Activated CD4-positive, alpha-beta T cell treated with anti-CD3 and anti-CD28 coated beads, Interleukin-10, Interleukin-2, amounts not matched to agents 100 ng/mL and 50 ng/mL, durations not matched to agents 16 hours and 8 hours (primary cell): ENCODE measurements at places on chromosomes 12 and 14.

- no peak for DNase-seq
Measured at GRCh38 chr14:91482263-91483013, 27.7 kb downstream of the PPP4R3A start.

DNA sequence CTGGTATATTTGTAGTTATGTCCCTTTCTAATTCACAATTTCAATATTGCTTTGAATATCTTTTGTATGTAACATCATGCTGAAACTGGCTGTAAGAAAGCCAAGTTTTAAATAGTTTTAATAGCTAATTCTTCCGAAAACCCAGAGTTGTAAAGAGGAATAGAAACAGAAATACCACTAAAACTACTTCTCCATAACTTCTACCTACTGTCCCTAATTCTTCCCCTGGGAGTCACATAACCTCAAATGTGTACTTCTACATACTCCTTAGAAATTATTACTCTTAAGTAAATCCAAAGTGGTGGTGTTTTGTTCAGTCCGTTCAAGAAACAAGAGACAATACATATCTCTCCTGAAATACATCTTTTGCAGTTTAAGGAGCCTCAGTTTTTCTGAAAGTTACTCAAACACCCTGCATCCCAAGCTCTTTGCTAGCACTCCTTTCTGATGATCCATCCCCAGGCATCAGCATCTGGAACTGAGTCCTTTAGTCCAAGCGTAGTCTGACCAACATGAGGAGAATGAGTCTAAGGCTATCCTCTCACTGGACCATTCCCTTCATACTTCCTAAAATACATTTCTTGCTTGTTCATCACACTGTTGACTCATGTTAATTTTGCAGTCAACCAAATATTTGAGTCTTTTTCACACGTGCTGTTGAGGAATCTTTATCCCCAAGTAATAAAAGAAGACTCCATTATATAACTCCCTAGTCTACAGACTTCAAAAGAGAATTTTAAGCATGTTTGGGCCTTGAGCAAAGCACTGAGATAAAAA lies 214.3 kb upstream of the NUDT4 start:
- DNase-seq, result no peak

DNA sequence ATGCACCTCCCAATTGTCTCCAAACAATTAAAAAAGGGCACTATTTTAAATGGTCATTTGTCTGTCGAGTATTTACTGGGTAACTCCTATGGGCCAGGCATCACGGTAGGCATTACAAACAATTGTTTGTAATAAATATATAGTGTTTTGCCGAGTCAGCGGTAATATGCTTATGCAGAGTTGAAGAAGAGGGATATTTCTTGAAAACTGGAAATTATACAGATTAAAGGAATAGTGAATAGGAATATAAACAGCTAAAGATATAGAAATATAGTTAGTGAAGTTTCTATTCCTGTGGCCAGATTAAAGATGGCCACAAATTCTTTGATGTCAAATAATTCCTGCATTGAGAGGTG lies 13.5 kb upstream of the CRADD start:
- DNase-seq, result no peak

DNA sequence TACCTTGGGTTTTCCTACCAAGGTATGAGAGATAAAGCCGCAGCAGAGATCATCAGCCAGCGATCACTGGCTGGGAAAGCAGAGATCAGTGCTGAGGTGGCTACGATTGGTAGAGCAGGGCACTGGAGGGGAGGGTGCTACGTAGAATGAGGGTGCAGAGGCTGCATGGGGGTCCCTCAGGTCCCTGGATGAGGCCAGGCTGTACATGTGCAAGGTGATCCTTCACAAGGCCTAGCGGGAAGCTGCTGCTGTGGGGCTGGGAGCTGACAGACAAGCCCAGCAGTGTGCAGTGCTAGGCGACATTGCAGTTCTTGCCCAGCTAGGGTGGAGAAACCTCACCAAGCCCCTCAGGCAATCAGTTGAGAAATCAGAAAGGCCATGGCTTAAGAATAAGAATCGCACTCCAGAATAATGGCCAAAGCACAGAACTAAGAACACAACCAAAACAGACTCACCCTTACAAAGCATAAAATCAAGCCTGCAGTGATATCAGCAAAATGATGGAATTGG lies 37.2 kb upstream of the GPR132 start:
- no peak for DNase-seq

DNA sequence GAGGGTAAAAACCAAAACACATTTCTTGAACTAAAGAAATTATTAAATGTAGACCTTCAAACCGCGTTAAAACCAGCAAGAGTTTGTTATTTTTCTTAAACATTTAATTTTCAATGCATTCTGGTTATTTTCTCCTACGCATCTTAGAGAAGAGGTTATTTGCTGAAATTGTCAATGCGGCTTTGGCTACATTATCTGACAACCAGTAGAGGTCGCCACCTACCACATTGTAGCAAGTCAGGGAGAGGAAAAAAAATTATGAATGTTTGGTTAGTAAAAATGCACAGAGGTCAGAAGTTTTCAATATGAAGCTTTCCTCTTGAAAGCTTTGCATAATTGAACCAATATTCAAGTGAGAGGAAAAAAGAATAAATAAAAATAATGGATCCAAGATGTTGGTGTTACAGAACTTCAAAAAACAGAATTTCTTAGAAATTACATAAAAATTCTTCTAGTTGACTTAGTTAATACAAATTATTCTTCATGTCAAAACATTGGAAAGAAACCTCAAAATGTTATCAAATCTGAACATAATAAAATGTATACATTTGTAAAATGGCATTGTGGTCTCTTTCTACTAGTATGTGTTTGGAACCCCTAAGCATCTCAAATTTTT lies 159.4 kb upstream of the TMTC2 start:
- peak; percentile 56 for DNase-seq

GRCh38 chr14:50926851-50927386 lies 17.4 kb downstream of the PYGL start:
- DNase-seq, result no peak

DNA sequence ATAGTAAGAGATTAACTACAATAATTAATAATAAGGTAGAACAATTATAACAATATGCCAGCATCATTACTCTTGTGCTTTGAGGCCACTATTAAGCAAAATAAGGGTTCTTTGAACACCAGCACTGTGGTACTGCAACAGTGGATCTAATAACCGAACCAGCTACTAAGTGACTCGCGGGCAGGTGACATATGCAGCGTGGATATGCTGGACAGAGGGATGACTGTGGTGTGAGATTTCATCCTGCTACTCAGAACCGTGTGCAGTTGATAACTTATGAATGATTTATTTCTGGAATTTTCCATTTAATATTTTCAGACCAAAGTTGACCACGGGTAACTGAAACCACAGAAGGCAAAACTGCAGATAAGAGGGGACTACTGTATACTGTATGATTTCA lies 34.4 kb downstream of the BMAL2 start:
- DNase-seq, result no peak

GRCh38 chr14:83058068-83058467 lies 1524.4 kb upstream of the SEL1L start:
- no peak for DNase-seq

- no peak for DNase-seq
Measured at GRCh38 chr14:79730953-79731352, 480.4 kb downstream of the DIO2 start.

DNA sequence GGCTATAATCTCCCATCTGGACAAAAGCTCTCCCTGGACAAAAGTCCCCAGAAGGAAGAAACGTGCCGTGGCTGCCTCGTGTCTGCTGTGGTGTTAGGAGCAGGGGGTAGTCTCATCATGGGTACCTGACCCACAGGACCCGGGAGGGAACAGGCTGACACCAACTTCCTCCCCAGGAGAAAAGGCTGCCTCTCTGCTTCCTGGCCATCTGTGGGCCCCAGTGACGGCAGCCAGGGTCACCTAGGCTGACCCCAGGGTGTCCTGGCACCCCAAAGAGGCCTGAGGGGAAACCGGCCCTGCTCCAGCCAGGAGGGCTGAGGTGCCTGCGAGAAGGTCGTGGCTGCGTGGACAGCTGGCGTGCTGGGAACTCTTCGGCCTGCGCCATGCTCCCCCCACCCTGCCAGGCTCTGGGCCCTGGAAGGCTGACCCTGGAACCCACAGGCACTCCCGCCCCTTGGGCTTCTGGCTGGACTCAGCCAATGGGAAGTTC lies 133.9 kb downstream of the RFLNA start:
- no peak for DNase-seq

- DNase-seq, result no peak
Measured at GRCh38 chr12:117967512-117967911, 1.3 kb downstream of the KSR2 start.

GRCh38 chr12:49882248-49882850 lies 21.4 kb downstream of the FAIM2 start:
- no peak for DNase-seq

GRCh38 chr12:38544330-38545066 lies 227.9 kb downstream of the ALG10B start:
- DNase-seq, result no peak

DNA sequence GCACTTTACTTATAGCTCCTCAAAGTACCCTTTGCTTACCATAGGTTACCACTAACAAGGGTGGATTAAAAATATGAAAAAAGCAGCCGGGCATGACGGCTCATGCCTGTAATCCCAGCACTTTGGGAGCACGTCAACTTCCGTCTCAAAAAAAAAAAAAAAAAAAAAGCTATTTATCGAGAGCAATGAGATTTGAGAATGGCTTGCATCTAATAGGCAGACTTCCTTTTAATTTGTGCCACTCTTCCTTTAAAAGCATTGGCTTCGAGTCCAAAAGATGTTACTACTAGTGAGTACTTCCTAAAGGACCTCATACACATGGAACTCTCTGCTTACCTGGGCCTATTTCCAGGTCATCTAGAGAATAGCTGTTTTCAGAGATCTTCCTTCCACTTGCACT lies 38.5 kb upstream of the CERS5 start:
- DNase-seq, result no peak

GRCh38 chr12:107449891-107450290 lies 235.7 kb upstream of the PWP1 start:
- DNase-seq, result no peak

- peak; percentile 51 for DNase-seq
Measured at GRCh38 chr14:61568572-61569011, 126.7 kb upstream of the HIF1A start.

DNA sequence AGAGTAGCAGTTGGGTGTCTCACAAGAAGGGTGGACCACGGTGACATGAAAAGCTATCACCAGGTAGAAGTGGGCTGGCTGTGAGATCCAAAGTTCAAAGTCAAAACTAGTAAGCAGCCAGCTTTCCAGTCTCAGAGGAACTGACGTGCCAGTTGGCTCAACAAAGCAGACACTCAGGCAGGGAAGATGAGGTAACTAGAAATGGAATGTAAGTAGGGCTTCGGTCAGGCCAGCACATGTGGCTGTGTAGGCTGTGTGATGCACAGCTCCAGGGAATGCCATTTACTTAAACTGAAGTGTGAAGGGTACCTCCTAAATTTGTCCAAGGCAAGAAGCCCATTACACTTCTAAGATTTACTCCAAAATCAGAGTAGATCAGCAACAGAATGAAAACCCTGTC lies 43.6 kb downstream of the PTPRR start:
- DNase-seq, result no peak

DNA sequence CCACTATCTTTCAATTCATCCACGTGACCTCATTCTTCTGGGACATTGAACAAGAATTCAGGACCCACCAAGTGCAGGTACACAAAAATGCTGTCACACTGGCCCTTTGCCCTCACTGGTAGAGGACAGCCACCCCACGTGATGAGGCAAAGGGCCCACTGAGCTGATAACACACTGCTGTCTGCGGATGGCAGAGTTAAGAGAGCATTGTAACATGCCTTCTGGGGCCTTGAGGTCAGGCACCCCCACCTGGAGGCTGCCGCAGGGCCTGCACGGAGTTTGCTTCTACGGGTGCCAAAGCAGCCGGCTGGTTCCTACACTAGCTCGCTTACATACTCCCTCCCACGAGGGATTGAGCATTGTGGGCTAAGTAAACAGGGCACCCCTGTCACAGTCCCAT lies 101.0 kb downstream of the LRIG3 start:
- DNase-seq, result no peak

- no peak for DNase-seq
Measured at GRCh38 chr14:60599727-60600126, 49.5 kb downstream of the SIX1 start.

DNA sequence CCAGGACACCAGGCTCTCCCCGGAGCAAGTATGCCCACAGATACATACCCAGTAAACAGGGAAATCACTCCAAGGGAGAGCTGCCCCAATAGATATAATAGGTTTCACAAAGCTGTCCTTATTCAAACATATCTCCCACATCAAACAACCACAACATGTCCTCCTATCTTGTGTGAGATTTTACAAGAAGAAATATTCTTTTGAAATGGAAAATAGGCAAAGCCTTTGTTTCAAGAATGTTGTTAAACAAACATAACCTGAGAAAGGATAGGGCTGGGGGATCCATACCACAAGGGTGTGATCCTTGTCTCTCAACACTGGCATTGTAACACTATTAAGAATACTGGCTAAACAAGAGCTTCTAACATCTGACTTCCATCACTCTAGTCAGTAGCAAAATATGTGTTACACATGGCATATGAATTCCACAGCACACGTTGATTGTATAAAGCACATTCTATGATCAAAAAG lies 32.9 kb downstream of the LGR5 start:
- DNase-seq, result no peak

- no peak for DNase-seq
Measured at GRCh38 chr14:66496188-66496807, 10.1 kb downstream of the CCDC196 start.

DNA sequence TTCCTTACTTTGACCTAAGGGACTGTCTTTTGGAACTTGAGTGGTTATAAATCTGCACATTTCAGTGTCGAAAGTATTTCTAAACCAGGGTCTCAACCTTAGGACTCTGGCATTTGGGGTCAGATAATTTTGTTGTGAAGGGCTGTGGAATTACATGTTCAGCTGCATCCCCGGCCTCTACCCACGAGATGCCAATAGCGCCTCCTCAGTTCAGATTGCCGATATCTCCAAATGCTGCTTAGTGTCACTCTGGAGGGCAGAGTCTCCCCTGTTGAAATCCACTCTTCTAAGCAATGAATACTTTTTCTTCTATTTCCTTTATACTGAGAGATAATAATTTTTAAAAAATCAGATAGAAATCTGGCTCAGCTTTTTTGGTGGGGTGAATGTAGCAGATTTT lies 379.4 kb upstream of the RGS6 start:
- no peak for DNase-seq

- no peak for DNase-seq
Measured at GRCh38 chr14:58824796-58825195, 187.0 kb downstream of the DACT1 start.

- DNase-seq, result no peak
Measured at GRCh38 chr12:53726946-53727309, 324 bp downstream of the CALCOCO1 start.

DNA sequence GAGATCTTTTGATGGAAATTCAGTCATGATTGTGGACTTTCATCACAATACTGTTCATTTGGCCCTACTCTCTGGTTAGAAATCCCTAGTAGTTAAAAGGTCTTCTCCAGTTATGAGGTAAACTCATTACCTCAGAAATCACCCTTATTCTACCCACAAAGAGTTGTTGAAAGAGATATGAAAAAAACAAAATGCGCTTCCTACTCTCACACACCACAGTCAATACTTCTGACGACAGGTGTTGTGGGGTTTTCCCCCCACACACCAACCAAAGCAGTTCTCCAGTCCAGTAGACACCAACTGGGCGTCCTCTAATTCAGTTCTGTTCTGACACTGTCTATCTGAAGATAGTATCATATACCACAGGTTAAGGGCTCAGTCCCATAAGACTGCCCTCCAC lies 54.9 kb downstream of the TRMT5 start:
- DNase-seq, result no peak
